Small intestine (tissue), 16 donors: ENCODE measurements at places on chromosomes 2 and 18. TPM values are rescaled to one million over a fixed set of nuclear protein-coding genes. Genes with fewer than 3 reads are reported as not detected.

DNA sequence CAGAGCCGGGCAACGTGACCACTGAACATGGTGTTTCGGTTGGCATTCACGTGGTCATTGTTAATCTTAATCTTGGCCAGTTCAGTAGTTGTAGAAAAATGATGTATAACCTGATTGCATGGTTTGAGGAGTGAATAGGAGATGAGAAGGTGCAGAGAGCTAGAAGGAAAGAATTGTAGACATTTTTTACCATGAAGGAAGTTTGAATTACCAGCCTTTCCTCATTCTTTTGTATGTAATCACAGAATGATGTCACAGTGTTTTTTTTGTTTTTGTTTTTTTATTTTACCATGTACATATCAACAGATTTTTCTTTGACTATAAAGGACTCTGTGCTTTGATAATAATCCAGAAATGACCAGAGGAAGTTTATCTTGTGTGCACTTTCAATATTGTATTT, 126.3 kb downstream of the LTBP1 start:
- no peak for DNase-seq

HOXD10 gene
- polyA plus RNA-seq = not detected

LRRC30 gene
- not detected for polyA plus RNA-seq

DNA sequence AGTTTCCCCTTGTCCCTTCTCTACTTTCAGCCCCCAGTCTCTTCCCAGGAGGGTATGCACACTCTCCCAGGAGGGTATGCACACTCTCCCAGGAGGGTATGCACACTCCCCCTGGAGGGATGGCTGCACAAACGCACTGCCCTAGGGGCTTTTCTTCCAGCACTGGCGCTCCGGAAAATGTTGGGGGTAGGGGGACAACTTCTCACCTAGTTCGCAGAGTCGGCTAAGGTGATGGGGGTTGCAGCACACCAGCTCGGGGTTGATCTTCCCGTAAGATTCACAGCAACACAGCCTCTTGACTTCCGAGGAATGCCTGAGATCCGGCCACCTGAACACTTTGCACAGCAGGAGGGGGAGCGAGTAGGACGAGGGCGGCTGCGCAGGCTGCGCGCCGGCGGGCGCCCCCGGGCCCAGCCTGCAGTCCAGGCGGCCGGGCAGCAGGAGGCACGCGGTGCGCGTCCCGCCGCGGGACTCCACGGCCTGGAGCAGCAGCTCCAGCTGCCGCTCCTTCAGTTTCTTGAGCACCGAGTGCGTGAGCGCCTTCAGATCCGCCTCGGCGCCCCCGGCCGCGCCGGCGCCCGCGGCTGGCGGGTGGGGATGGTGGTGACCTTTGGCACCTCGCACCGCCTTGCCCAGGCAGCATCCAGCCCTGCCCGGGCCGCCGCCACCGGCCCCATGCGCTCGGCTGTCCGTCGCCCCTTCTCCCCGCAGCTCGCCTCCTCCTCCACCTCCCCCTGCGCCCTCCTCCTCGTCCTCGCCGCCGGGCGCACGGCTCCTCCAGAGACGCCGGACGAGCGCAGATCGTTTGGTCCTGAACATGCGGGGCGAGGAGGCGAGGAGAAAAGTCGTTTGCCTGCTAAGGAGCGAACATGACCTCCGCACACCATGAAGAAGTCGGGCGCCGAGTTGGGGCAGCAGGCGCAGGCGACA, 894 bp downstream of the SMAD7 start:
- DNase-seq = peak; percentile 69

GRCh38 chr2:206728277-206729199, 10.3 kb upstream of the DYTN start:
- DNase-seq = no peak

DNA sequence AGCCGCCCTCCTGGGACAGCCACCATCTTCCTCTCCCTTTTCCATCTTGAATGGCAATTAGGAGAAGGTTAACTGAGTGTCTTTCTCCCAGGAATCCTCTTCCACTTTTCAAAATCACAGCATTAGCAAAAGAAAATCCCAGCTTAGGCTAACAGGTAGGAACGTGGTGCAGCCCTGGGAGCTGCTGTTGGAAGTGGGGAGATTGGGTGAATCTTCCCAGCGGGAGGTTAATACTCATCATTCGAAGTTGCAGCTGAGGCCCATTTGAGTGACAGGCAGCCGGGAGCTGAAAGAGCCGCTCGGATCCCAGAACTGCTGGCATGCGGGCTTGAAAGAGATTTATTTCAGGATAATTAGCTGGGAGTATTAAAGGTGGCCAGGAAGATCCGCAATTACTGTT, 306.0 kb downstream of the BCL11A start:
- no peak for DNase-seq

GRCh38 chr2:68253219-68254068, 1.1 kb upstream of the PPP3R1 start:
- peak; percentile 34 for DNase-seq

C2orf69 gene
- 12.7 TPM for polyA plus RNA-seq

DNA sequence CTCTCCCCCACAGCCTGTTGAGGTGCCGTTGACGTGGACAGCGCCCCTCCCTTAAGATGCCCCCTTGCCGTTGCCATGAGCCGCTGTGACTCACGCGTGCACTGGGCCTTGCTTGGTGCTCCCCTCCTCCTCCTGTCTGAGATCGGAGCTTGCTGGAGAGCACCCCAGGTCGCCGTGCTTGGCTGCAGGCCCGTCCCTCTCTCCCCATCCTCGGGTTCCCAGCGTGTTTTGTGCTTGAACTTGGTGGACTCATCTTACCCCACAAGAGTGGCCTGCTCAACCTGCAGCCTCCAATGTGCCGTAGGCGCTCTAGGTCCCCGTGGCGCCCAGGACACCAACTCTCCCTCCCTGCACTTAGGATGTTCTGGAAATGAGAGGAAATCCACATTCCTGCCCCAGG, 39.9 kb downstream of the GBX2 start:
- DNase-seq = no peak

SCN1A gene
- 0.18 TPM for polyA plus RNA-seq

GRCh38 chr2:33212151-33212550, 264.3 kb upstream of the RASGRP3 start:
- DNase-seq = no peak

GRCh38 chr18:68721681-68722583, 7.0 kb upstream of the TMX3 start:
- DNase-seq = no peak

DNA sequence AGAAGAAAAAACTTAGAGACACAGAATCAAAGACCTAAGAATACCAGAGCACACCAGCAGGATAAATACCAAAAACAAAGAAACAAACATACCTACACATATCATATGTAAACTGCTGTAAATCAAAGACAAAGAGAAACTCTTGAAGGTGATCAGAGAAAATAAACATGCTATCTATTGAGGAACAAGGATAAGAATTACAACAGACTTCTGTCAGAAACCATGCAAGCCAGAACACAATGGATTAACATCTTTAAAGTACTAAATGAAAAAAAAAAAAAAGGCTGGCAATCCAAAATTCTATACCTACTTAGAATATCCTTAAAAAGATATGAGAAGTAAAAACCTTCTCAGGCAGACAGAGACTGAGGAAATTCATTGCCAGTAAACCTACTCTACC, 51.6 kb upstream of the MGAT4A start:
- DNase-seq = no peak

CREG2 gene
- polyA plus RNA-seq = 0.24 TPM

DNA sequence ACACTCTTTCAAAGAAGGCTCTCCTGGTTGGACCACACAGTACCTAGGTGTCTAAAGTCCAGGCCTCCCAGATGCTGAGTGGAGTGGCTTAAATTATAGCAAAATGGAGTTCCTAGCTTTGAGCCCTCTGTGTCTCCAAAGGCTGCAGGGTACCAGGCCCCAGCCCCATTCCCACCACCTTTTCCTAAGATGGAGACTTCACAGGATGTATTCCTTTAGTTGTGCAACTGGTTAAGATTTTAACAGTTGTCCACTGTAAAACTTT, 4.9 kb downstream of the SMAD7 start:
- DNase-seq = peak; percentile 42

- peak; percentile 35 for DNase-seq
Observed at GRCh38 chr2:168254158-168254935, 7.0 kb upstream of the STK39 start.

- DNase-seq = no peak
Observed at GRCh38 chr2:118348380-118349034, 260.2 kb downstream of the INSIG2 start.

GRCh38 chr2:190452433-190452832, 44.3 kb downstream of the MFSD6 start:
- DNase-seq = no peak

DNA sequence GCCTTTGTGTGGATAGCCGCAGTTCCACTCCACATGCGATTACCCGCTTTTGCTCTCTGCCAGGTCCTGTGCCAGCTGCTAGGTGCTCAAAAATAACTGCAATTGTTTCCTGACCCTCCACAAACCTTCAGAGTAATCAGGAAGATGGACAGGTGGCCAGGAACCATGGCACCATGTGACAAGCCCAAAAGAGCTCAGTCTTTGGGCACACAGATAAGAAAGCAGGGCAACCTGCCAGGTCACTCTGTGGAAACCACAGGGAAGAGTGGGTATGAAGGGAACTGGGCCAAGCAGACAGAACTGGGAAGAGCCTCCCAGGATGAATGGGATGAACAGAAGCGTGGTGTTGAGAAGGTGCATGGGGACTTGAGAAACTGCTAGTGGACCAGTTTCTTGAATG, 79.4 kb upstream of the AGAP1 start:
- DNase-seq = no peak

- no peak for DNase-seq
Observed at GRCh38 chr2:238790126-238790832, 57.6 kb upstream of the TWIST2 start.

GRCh38 chr2:566379-567313, 110.6 kb downstream of the TMEM18 start:
- DNase-seq = no peak

GRCh38 chr2:221212105-221212504, 360.0 kb downstream of the EPHA4 start:
- DNase-seq = no peak

- DNase-seq = no peak
Observed at GRCh38 chr2:137155356-137156104, 390.2 kb downstream of the THSD7B start.

GRCh38 chr18:53018791-53019190, 678.8 kb downstream of the DCC start:
- DNase-seq = no peak

GRCh38 chr2:229530434-229530833, 183.9 kb downstream of the DNER start:
- DNase-seq = no peak

SPRED2 gene
- polyA plus RNA-seq = 26.3 TPM
